ENCODE measurements at places on chromosomes 6 and 20. TPM values are rescaled to one million over a fixed set of nuclear protein-coding genes. Genes with fewer than 3 reads are reported as not detected.

The LINC00237 gene
- not detected for total RNA-seq

The SLC17A3 gene
- total RNA-seq, result not detected

DNA sequence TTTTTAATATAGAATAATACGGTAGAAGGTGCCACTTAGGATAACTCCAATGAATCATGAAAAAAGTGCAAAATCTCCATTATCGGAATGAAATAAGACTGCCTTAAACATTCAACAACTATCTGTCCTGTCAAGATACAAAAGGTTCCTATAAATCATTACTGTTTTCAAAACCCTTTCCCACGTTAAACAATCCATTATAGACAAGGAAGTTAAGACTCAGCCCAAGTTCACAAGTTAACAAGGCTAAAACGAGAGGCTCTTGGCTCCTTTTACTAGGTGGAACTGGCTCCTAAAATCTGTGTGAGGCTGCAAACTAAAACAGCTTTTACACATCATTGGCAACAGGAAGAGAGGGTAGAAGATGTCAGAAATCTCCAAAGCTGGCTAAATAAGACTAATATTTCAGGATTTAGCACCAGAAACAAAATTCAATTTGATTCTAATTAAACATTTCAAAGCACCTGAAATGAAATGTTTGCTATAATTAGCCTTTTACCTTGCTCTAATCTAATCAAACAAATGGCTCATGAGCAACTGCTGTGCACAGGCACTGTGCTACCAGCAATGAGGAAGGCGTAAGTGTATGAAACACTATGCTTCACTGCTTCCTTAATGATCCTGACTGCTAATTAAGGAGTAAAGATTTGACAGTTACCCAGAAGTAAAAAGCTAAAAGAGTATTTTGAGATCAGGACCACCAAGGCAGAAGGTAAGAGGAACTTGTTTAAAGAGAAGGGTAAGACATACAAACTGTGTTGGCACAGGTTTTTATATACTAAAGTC is 109.7 kb downstream of the DST start:
- no peak overlapping the region for H3K27ac ChIP-seq
- no peaks in the 10 kb centered on the region for H3K4me1 ChIP-seq
- H3K4me3 ChIP-seq, result no peak overlapping the region
- H3K27me3 ChIP-seq, result no peaks in the 10 kb centered on the region
- H3K36me3 ChIP-seq, result no peaks in the 10 kb centered on the region

DNA sequence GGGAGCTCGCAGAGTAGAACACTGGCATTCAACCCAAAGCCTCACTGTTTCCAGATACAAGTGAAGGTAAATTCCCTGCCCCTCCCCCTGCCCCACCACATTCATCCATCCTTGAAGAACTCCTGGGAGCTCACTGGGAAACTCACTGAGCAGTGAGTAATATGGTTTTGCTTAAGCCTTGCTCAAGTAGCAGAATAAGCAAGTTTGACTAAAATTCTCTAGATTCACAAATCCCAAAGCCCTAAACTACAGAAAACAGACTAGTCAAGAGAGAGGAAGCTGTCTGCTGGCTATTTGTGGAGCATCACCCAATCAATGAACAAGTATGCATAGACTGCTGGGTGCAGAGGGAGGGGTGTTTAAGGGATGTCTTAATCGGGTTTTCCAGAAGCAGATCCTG is 82.1 kb downstream of the UNC5CL start:
- no peak for DNase-seq
- no peaks in the 10 kb centered on the region for H3K27me3 ChIP-seq
- H3K27ac ChIP-seq, result no peak overlapping the region
- H3K4me1 ChIP-seq, result no peaks in the 10 kb centered on the region
- H3K36me3 ChIP-seq, result no peaks in the 10 kb centered on the region

All from colonic mucosa (tissue), 4 donors.